GM03348 (cell line): ENCODE measurements at places on chromosomes 4 and X.

DNA sequence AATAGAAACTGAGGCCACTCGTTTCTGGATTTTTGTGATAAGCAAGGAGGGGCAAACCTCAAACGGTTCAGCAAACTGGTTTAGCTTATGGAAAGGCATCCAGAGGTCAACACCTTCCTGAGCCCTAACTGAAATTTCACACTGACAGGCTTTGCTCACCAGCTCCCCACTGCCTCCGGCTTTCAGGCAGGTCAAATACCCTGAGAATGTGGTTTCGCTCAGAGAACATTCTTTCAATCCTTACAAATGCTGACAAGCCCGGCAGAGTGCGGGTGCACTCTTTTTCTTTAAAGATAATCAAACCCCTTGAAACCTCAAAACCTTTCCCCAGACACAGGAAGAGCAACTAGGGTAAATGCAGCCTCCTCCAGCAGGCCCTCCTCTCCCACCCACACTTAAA is 41.5 kb downstream of the CD40LG start:
- no peak for DNase-seq

GRCh38 chr4:10181745-10182445 is 65.3 kb upstream of the WDR1 start:
- DNase-seq, result no peak

DNA sequence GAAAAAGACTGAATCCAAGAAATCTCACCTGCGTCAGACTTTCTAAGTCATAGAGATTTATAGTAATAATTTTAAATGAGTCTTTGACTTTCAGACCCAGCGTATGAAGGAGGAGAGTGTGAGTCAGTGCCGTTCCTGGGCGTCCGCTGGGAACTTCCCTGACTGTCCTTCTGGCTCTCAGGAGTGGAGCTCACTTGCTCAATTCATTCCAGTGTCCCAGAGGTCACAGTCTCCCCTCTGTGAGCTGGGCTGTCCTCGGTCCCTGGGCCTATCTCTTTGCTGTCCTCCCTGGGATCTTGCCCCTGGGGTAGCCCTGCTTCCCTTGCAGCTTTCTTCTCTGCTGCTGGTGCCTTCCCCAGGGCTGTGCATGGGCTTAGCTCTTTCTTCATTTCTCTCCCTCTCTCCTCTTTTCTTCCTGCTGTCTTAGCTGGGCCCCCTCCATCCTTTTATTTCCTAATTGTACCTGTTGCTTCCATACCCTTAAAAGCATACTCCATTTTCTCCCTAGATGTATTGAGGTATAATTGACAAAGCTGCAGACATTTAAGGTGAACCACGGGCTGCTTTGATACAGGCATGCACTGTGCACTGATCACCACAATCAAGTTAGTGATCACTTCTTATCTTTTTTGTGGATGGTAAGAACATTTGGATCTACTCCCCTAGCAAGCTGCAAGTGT is 11.6 kb downstream of the SORBS2 start:
- DNase-seq, result no peak

GRCh38 chr4:138897811-138898226 is 117.8 kb upstream of the NOCT start:
- DNase-seq, result peak; percentile 61

- no peak for DNase-seq
These were observed 25.2 kb upstream of the G3BP2 start for GRCh38 chr4:75698162-75698962.

DNA sequence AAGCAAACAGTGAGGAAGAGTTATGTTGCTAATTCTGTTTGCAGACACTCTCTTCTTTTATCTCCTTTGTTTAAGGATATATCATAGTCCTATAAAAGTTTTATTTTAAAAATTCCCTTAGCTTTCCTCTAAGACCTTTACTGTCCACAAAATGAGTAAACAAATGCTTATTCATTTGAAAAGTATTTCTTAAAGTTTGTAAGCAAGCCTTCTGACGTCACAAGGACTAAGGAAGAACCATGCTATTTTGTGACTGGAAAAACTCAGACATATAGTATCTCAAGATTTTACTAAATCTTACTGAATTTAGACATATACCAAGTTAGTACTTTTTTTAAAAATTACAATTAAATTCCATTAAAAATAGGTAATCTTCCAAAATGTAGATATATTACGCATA is 5.2 kb upstream of the RBMXL3 start:
- DNase-seq, result no peak

DNA sequence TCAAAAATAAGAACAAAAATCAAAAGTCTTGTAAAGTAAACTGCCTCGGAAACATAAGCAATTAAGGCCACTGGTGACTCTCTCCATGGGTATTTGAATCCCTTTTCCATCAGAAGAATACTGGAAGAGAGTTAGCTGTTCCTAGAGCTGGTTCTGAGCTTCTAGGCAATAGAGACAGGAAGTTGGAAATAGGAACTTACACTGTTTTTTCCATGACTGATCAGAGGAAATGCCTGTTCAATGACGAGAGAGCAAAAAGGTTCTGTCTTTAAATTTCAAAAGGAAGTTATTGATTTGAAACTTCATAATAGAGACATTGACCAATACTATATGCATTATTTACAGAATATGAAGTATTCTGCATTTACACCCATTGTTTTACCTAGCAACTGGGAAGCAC is 503.5 kb upstream of the ARX start:
- no peak for DNase-seq

GRCh38 chrX:48071064-48071985 is at the start of gene ZNF630:
Gene ZNF630, minus strand, starts transcription at chrX:48071640. Its CDS starts 4,754 bp downstream, at chrX:48066886.
- peak; percentile 41 for DNase-seq

DNA sequence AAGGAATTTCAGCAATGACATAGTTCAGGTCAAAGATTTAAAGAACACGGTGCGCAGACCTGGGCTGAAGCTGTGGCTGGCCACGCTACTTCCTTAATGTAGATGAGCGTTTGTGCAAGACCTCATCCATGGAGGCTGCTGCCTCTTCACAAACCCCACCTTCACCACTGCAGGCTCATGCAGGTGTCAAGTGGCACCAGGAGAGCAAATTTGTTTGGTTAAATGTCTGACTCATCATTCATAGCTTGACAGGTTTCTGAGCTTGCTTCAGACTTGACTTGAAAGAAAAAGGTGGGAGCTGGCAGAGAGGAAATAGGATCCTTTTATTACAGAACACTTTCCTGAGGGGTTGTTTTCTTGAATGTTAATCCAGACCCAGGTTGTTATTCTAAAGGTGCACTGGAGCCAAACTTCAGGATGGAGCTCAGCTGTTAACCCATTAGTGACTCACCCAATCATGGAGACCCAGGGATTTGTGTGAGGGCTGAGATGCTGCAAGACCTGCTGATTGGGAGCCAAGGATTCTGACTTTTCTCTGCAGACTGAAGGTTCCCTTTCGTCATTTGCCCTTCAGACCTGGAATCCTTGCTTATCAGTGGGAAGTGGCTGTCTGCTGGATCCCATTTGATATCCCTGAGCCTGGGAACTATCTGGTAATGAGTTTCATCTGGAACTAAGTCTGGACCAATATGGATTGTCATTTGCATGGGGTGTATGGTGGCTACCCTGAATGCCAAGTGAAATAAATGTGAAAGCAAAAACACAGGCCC is 315.3 kb downstream of the PTTG2 start:
- no peak for DNase-seq

DNA sequence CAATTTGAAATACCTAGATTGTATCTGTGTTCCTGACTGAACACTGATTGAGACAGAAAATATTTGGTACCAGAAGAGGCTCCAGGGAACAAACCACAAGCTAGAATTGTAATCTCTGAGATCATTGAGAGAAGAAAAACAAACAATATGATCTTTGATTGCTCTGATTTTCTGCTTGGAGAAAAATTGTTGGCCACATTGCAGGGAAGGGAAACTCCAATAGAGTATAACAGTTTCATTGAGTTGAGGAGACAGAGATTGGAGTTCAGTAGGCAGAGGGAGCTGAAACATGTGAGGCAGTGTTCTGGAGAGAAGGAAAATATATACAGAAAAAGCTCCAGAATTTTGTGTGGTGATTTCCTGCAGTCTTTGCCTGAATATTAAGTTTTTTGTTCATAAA is 158.2 kb downstream of the C4orf33 start:
- DNase-seq, result no peak

GRCh38 chrX:53085661-53086229 is 3.6 kb downstream of the TSPYL2 start:
- no peak for DNase-seq

GRCh38 chr4:73843369-73843768 is 6.9 kb downstream of the CXCL6 start:
- no peak for DNase-seq

DNA sequence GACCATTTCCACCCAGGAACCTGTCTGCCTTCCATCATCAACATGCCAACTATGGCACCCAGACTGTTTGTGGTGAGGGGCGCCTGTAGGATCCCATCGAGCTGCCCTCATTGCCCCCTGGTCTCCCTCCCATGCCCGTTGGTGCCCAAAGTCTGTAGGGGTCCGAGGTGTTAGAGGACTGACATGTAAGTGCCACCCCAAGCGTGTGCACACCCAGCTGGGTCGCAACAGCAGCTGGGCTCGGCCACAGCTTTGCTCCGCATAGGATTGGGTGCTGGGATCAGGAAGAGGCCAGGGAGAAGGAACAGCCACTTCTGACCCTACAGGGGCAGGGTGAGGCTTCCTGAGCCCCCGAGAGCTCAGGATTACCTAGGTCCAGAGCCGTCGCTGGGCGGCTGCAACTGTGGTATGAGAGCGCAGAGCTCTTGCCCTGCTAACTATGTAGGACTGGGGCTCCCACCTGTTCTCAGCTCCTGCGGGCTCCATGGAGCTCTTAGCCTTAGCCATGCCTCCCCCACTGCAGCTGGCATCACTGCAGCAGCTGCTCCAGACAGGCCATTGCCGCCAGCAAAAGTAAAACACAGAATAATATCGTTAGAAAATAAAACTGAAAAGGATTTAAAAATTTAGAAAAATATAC is 1160.3 kb downstream of the FSTL5 start:
- DNase-seq, result no peak

DNA sequence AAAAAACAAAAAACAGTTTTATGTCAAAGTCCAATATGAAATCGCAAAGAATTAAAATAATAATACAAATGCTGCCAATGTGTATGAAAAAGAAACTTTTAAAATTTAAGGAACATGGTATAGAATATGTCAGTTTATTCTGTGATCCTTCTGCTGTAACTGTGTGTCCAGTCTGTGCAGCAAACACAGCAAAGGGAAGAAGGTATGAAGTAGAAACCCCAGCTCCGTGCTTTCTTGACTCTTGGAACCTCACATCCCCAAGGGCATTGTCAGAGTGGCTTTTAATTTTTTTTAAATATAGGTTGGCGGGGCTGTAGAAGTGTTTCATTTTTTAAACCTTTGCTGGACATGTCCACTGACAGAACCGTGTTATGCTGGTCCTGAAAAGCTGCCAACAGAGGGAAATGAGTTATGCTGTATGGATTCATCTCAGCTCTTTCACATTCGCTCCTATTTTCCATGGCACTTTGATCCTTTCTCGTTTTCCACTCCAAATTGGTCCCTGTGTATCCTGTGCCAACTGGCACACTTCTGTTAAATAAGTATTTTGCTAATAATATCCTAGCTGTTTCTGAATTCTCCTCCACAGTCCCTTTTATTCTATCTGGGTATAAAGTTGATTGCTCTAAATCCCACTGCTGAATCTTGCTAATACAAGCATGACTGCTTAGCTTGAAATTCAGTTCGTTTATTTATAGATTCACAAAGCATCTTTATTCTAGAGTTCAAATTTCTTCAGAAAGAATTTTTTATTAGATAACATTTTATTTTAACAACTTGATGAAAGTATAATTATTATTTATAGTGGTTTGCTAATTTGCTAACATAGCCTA is 127.0 kb upstream of the DDIT4L start:
- peak; percentile 16 for DNase-seq

DNA sequence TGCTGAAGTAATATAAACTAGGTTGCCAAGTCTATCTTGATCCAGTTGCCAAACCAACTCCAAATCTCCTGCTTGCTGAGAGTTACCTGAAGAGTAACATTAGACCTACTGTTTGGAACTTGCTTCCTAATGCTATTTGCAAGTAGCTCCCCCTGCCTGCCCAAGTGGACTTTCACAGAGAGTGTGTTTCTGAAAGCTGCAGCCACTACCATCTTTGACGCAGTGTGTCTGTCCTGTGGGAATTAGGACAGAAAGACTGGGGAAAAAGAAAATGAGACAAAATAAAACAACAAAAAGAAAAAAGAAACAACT is 195.0 kb upstream of the HS3ST1 start:
- no peak for DNase-seq

DNA sequence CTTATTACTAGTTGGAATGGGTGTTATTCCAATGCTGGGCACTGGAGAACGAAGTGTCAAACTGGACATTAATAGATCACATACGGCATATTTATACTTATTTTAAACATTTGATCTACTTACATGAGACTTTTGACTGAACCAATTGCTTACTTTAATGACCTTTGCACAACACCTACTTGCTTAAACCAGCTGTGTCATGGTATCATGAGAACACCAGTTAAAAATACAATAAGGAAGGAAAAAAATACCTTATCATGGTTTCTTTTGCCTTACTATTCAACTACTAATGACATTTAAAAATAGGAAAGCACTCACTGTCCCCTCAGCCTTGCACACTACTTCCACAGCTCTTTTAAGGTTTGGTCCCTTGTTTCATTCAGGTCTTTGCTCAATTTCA is 146.9 kb downstream of the FAM13A start:
- DNase-seq, result no peak

GRCh38 chr4:40283413-40283812 is 51.7 kb upstream of the CHRNA9 start:
- no peak for DNase-seq

GRCh38 chrX:11672213-11672612 is 6.5 kb upstream of the ARHGAP6 start:
- no peak for DNase-seq

GRCh38 chrX:153953342-153953830 is 8.9 kb upstream of the RENBP start:
- DNase-seq, result peak; percentile 80

GRCh38 chr4:127669691-127670090 is 36.9 kb downstream of the INTU start:
- DNase-seq, result no peak
